Hindlimb muscle (tissue), 1 donor: ENCODE measurements at places on chromosomes 2 and 18.

GRCh38 chr2:107133412-107133811, 247.4 kb upstream of the ST6GAL2 start:
- DNase-seq, result no peak

DNA sequence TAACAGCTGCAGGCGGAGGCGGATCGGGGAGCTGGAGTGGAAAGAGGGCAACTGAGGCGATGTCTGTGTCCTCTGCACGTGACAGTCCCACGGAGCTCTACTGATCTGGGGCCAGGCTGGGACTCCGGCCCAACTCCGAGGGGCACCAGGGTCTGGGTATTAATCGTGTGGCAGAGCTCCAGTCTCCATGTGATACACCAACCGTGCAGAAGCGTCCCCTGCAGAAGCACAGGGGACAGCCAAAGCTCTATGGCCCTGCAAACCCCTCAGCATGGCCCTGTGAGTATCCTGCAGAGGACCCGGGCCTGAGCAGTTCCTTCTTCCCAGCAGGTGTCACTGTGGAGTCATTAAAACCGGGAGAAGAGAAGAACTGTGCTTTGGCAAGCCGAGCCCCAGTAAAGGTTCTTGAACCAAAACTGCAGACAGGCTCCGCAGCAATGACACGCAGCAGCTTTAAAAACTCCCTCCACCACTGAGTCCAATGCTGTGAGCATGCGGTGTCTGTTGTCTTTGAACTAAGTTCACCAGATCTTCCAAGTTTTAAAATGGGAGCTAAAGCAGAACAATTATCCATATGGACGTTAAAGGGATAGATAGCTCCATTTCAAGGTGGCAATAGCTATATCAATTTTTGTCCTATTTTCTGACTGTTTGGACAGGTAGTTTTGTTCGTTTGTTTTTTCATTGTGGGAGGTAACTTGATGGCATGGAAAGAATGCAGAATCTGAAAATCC, 79.4 kb downstream of the TMEM182 start:
- peak; percentile 27 for DNase-seq

DNA sequence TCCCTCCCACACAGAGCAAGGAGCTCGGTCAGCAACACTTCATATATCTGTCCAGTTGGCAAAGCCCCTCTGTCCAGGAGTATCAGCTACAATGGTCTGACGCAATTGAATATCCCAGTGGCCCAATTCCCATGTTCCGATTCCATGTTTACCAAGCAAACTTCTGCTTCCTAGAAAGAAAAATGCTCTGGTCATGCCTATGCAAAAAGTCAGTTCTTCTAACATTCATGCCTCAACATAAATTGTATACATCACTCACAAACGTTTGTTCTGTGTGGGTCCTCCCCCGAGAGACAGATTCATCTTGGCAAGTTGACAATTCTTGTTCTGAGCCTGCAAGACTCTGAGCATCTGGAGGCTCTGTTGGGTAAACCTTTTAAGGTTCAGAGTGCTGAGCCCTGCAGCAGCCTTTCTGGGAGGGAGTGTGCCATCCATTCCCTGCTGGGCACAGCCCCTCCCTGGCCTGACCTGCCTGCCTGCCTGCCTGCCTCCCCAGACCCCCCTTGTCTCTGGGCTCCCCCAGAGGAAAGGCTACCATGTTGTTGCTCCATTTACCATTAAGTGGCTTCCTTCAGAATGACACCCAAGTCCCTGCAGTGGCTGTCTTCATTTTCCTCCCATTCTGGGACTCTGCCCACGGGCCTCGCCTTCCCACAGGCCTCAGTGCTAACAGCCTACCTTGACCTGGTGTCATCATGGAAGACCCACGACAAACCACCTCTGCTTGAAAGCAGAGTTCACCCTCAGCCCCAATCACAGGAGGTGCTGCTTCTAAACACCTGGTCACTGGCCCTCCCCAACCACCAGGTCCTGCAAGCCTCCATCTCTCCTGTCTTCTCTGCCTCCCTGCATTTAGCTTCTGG, 37.6 kb upstream of the TAF1B start:
- no peak for DNase-seq

- DNase-seq, result no peak
Observed at GRCh38 chr2:60230037-60230436, 323.4 kb downstream of the BCL11A start.

DNA sequence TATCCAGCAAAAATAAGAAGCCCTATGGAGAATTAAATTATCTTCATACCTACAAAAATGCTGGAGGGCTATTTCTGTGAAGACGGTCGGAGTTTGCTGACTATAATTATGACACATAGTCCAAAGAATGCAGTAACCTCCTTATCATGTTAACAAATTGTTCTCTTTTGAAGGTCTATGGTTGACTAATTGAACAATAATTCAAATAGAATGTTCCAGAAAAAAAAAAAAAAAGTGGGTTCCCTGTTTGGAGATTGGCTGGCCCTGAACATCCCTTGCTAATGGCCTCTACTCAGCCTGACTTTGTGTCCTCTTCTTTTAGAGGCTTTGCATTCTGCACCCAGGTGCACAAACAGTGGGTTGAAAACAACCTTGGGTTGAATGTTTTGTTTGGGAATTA, 82.8 kb upstream of the CCBE1 start:
- DNase-seq, result no peak

DNA sequence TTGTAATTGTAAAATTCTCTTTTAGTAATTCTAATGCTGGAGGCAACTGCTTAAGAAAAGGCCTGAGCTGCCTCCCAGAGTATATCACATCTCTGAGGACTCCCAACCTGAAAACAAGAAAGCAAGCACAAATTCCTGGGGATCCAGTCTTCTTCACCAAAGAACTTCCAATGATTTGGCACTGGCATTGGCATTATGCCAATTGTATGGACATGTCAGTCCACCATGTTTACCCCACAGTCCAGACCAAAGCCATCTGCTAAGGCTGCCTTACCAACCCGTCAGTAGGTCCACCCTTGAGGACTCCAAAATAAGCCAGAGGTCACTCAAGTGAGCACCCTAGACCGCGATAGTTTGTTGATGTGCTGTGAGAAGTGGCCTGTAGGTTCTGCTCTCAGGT, 263.1 kb downstream of the RND3 start:
- DNase-seq, result no peak

GRCh38 chr2:187477051-187477450, 29.0 kb upstream of the CALCRL start:
- no peak for DNase-seq

DNA sequence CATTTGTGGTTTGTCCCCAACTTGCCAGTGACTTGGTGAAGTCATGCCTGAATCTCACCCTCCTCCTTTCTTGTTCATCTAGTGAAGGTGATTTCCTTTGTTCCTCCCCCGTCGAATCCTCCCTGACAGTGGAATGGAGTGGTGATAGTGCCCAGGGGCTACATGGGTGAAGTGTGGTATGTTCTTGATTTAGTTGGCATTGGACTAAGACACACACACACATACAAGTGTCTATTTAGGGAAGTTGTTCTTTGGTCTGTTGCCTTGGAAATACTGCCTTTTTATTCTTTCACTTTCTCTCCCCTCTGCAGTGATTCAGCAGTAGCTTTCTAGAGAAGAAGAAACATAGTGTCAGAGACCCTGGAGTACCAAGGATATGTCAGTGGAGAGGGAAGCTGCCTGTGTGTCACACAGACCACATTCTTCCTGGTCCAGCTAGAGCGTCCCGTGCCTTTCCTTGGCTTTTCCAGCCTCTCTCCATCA, 10.9 kb downstream of the INPP4A start:
- no peak for DNase-seq

- no peak for DNase-seq
Observed at GRCh38 chr2:190254063-190254850, 65.4 kb downstream of the HIBCH start.

GRCh38 chr2:230688490-230688889, 24.2 kb upstream of the CAB39 start:
- DNase-seq, result no peak

DNA sequence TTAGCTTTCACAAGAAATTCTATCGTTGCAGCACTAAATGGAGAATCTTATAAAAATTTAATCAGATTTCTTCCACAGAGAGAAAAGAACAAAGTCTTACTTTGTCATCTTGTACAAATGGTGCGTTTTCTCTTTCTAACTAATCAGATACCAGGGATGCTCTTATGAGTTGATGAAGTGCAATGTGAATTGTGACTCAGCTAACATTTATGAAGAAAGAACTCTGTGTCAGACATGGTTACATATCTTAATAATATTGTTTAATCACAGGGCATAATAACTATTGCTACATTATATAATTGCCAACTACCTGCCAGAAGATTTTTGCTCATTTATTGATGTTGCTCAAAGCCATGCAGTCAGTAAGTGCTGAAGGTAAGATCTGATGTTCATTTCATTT, 465.0 kb downstream of the CCDC85A start:
- DNase-seq, result no peak

GRCh38 chr2:58938988-58939387, 697.9 kb upstream of the FANCL start:
- DNase-seq, result no peak

DNA sequence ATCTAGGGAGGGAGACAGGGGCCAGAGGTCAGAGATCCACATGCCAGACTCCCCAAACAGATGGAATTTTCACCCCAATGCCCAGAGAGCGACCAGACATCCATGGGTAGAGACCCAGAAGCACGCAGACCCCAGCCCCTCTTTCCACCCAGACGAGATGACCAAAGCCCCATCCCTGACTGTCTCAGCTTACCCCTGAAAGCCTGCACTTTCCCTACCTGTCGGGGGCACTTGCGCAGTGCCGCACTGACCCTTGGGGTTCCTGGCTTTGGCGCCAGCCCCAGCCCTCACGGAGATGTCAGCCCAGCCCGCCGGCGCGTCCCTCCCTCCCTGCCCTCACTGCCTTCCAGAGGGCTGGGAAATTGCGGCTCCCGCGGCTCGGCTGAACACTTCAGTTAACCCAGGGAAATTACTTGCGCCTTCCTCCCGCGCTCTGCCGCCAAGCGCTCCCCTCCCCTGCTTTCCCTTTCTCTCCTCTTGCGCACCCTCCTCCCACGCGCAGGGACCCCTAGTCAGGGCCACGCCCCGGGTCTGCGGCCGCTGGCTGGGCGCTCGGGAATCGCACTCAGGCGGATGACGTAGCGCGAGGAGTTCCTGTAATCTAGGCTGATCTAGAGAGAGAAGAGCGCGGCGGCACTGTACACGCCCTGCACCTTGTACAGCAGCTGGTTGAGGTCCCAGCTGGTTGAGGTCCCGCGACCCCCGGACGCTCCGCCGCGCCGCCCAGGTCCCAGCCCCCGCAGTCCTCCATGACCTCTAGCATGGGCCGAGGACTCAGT, 12.0 kb downstream of the ALPG start:
- peak; percentile 14 for DNase-seq

GRCh38 chr2:70939839-70940580, 4.3 kb downstream of the ATP6V1B1 start:
- no peak for DNase-seq

- DNase-seq, result no peak
Observed at GRCh38 chr18:2794159-2794558, 52.6 kb upstream of the EMILIN2 start.

DNA sequence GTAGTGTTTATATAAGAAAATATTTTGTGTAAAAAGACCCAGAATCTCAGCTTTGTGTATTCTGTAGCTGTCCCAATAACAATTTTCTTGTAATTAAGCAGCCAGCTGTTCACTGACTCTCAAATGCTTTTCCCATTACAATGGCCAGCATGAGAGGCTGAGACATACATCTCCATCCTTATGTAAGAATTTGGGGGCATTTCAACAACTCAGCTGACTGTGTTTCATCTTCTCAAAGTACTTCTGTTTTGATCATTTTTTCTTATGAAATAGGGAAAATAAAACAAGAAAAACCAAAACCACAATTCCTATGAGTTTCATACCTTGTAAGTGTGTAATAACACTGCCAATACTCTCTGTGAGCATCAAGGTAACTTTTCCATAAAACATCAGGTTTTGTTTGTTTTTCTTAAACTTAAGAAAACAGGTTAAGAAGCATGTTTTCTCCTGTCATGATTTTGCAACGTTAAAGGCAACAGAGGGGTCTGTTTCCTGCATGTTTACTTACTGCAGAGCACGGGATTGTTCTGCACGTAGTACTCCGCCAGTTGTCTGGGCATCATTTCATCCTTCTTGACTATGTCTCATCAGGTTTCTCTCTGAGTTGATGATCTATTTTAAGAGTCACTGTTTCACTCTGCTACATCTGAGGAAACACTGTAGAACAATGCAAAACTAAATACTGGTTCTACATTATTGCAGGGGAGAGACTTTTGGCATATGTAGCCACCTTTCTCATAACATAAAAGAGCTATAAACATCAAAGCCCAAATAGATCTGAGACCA, 62.9 kb upstream of the CYRIA start:
- no peak for DNase-seq

- DNase-seq, result no peak
Observed at GRCh38 chr18:32937066-32937465, 164.2 kb upstream of the KLHL14 start.
